T-helper 1 cell (primary cell): ENCODE measurements at places on chromosomes 7 and 10.

- DNase-seq: no peak
These were observed 89.6 kb downstream of the FZD1 start for GRCh38 chr7:91353848-91354247.

GRCh38 chr7:148340438-148341280 is 249.9 kb upstream of the C7orf33 start:
- no peak for DNase-seq

DNA sequence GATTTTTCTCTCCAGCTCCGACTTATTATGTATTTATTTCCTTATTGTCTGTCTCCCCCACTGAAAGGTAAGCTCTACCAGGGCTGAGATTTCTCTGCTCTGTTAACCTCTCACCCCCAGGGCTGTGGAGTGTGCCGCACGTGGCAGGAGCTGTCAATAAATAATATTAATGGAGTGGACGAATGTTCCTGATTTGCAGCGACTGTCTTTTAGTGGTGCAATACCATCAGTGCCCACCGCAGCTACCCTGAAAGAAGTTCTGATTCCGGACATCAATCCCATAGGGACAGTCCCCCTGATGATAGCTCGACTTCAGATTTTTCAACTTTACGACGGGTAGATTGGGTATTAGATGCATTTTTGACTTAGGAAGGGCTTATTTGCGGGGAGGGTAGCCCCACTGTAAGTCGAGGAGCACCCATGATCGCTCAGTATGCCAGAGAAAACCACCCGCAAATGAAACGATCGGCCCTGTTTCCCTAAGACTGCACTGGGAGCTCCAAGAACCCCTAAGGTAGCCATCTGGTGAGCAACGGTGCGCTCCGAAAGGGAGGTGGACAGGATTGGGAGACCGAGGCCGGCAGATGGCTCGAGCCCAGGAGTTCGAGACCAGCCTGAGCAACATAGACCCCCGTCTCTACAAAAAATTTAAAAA is 986 bp upstream of the PPP2R2D start:
- DNase-seq: no peak

DNA sequence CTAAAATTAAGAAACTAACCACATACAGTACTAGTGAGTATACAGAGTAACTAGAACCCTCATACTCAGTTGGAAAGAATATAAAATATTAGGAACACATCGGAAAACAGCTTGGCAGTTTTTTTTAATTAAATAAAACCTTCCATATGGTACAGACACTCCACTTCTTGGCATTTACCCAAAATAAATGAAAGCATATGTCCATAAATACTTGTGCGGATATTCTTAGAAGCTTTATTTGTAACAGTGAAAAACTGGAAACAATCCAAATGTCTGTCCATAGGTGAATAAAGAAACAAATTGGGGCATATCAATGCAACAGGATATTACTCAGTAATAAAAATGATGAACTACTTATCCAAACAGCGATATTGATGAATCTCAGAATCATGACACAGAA is 410.0 kb downstream of the HTR7 start:
- no peak for DNase-seq

DNA sequence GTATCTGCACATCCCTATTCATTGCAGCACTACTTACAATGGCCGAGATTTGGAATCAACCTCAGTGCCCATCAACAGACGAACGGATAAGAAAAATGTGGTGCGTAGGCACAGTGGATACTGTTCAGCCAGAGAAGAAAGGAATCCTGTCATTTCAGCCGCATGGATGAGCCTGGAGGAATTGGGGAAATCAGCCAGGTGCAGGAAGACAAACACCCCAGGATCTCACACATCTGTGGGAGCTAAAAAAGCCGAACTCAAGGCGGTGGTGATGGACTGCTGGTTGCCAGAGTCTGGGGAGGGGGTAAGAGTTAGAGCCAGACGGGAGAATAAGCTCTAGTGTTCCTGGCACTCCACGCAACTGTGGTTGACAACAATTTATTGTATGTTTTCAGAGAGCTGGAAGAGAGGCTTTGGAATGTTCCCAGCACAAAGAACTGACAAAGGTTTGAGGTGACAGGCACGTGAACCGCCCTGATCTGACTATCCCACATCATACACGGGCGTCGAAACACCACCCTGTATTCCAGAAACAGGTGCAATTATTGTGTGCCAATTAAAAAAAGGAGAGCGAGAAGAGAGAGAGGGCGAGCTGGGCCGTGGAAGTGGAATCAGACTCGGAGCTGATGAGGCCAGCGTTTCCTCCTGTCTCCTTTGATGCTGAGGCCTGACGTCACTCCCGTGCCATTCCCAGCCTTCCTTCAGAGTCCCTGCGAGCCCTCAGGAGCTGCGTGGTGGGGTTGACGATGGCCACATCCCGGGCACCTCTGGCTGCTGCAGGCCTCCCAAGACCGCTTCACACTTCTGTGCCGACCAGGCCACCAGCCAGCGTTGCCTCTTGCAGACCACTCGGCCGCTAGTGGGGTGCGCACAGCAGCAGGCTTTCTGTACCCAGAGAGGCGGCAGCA is 189.5 kb downstream of the DNAJB6 start:
- no peak for DNase-seq

- DNase-seq: no peak
These were observed 246.1 kb downstream of the KLF6 start for GRCh38 chr10:3538656-3539531.

- no peak for DNase-seq
These were observed 4.2 kb downstream of the IGFBP1 start for GRCh38 chr7:45892407-45893035.

DNA sequence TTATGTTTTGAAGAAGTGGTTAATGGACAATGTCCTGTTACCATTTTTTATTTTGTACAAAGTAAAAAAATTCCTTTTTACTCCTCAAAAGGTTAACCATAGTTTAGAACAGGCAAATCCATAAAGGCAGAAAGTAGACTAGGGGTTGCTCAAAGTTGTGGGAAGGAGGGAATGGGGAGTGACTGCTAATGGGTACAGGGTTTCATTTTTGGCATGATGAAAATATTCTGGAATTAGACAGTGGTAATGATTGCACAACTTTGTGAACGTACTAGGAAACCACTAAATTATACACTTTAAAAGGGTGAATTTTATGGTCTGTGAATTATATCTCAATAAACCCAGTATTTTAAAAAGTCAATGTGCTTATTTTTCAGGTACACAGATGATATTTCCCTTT is 35.4 kb upstream of the CDK14 start:
- DNase-seq: no peak

DNA sequence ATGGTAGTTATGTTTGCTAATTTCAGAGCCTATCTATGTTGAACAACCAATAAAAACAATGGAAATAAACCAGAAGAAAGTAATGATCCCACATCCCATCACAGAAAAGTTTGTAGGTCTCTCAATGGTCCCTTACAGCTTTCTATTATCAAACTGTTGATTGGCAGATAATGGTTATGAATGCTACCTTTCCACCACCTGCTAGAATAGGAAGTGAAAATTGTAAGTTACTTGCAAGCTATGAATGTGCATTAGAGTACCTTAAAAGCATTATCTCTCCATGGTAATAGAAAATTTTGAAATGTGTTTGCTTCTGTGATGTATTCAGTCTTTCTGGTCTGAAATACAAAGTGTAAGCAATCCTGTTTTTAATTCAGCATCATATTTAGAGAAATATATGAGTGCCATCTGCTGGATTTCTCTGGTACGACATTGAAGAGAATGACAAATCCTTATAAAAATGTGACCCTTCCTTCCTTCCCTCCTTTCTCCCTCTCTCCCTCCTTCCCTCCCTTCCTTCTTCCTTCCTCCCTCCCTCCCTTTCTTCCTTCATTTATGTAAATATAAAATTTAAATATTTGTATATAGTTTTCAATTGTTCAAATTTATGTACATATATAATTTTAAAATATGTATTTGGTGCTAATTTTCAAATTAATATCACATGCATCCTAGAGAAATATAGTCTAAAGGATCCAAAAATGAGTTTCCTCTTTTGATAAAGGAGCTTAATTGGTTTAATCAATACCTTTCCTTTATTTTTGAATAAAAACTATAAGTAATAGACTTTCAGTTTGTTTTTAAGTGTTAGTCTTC is 41.4 kb upstream of the PNLIPRP3 start:
- no peak for DNase-seq

- no peak for DNase-seq
These were observed 19.9 kb downstream of the ANTXRL start for GRCh38 chr10:46306516-46307184.

DNA sequence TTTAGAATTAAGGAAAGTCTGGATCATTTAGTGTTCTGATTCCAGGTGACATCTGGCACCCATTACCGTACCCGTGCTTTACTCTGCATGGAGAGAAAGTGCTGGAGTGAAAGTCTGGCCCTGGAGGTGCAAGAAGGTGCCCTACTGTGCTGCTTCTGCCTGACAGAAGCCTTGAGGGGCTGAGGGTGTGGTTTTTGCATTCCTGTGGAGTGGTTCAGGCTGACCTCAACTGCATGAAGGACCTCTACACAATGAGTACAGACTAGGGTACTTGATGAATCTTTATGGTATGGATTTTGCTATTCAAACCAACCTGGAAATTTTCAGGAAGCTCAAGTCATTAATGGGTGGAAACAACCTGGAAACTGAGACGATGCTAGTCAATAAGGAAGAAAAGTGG is 45.1 kb upstream of the GSAP start:
- DNase-seq: no peak

DNA sequence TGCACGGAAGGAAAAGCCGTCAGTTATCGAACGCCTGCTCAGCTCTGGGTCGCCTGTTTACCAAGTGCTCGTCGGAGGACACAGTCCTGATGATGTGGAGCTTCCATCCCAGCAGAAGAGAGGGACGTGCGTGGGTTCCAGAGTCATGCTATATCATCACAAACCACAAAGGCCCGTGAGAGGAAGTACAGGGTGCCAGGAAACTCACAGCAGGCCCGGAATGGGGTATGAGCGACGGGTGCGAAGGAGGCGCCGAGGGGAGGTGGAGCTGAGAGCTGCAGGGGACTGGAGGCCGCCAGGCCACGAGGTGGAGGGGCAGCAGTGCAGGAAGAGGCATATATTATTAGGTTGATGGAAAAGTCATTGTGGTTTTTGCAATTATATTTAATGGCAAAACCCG is 102.5 kb downstream of the ACTR3B start:
- DNase-seq: no peak

- DNase-seq: no peak
These were observed 63.4 kb downstream of the KIAA1217 start for GRCh38 chr10:24272374-24272773.

DNA sequence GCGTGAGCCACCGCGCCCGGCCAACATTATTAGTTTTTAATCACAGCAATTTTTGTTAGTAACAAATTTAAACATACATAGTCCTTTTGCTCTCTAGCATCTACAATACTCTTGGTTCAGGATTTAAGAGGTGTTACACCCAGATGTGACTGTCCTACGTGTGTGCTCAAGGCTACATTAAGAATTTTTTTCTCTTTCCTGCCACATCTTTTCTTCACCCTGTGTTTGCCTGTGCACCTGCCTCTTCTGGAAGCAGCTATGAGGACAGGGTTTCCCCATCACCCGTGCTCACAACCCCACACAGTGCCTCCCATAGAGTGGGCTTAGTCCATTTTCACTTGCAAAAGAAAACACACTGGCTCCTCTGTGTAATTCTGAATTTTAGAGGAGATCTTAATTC is 186.7 kb upstream of the KLF6 start:
- DNase-seq: no peak

- no peak for DNase-seq
These were observed 213.9 kb downstream of the MAD1L1 start for GRCh38 chr7:2018569-2019460.

- DNase-seq: no peak
These were observed 109.6 kb downstream of the MYL10 start for GRCh38 chr7:101519324-101520023.

DNA sequence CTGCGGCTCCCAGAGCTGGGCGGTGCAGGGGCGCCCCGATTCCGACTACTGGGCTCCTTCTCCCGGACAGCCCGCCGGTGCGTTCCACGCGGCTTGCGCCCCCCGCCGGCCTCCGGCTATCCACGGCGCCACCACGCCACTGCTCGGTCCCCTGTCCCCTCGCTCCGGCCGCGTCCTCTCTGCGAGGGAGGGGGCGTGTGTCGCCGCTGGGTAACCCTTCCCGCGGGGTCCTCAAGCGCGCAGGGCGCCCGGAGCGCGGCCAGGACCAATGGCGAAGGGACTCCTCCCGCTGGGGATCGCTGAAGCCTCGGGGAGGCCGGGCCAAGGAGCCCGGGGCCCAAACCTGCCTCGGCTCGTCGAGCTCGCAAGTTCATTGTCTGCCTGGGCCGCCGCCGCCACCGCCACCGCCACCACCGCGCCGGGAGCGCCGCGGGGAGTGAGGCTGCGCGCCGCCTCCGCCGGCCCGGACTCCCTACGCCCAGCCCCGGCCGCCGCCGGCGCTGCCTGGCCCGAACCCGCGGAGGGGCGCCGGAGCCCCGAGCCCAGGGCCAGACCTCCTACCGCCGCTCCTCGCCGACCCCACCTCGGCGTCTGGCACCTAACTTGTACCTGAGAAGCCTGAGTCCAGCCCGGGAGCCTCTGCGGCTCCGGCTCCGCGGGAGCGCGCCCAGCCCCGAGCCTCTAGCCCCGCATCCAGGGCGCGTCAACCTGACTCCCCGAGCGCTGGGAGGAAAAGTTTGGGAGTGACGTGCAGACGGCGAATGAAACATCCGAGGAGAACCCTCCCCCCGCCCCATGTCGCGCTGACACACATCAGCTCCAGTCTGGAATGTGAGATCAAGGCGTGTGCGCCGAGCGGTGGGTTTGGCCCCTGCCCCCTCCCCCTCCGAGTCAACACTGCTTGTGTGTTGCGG is at the start of gene CHST15:
Gene CHST15, minus strand, starts transcription at position 739 of the 914 bp plus-strand sequence. CDS start 47,386 bp downstream, outside the sequence.
- DNase-seq: no peak

DNA sequence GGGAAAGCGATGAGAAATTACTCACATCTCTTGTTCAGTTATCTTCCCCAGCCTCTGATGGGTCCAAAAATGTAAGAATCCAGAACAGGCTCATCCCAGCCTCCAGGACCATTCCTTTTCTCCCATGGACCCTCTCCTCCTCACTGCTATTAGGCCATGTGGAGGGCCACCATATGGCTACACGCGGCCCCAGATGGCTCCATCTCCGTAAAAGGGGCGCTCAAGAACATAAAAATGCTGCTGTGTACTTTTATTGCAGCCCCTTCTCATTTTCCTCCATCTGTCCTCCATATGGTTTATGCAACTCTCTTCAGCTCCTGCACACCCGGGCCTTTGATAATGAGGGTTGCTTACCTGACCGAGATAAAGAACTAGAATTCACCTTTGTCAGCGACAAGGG is 166.2 kb downstream of the RAPGEF5 start:
- DNase-seq: no peak
